T-cell (primary cell): ENCODE measurements at places on chromosomes 5 and 9.

- no peak for DNase-seq
Observed at GRCh38 chr9:10613419-10613818, 617 bp upstream of the PTPRD start.

DNA sequence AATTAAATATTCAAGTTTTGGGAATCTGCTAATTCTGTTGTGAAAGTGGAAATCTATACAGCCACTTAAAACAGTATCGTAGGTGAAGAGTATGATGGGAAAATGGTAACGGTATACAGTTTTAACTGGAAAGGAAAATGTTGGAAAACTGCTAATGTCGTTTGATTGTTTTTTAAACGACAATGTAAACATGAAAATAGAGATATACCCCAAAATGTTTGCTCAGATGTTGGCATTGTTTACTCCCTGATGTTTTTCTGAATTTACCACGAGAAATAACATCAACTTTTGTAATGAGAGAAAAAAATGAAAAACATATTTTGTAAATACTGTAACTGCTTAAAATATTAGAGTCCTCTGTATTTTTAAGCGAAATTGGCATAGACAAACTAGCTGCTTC lies 2.7 kb downstream of the MATR3 start:
- no peak for DNase-seq

GRCh38 chr9:109447329-109448076 lies 50.6 kb downstream of the PTPN3 start:
- no peak for DNase-seq

GRCh38 chr5:177471610-177472356 lies 1.7 kb downstream of the DBN1 start:
- peak; percentile 50 for DNase-seq

- DNase-seq, result no peak
Observed at GRCh38 chr9:31700252-31701045, 684.0 kb upstream of the ACO1 start.

DNA sequence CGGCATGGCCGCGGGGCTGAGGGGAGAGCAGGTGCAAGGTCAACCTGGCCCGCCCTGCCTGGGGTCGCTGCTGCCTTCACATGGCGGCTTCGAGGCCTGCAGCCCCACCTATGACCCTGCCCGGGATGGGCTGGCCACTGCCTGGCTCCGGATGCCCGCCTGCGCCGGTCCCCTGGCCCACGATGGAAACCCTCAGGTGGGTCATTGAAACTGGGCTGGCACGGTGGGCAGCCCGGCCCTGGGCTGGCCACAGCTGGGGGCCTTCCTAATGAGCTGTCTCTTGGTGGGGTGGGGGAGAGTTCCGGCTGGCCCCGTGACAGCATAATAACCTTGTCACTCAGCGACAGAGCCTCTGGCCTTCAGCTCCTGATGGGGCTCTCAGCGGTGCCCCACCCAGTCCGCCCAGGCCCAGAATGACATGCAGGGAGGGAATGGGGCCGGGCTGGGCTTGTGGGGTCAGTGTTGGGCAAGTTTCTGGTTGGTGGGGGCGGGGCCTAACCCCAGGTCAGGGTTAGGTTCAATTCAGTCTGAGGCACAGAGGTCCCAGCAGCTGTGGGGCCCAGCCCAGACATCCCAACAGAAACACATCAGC lies at the start of gene CCDC187:
Gene CCDC187 (minus strand): TSS at position 270 of the 592 bp plus-strand sequence. CDS start 264 bp downstream, at position 6.
- no peak for DNase-seq

- DNase-seq, result no peak
Observed at GRCh38 chr9:98864281-98865174, 57.1 kb downstream of the GALNT12 start.

- no peak for DNase-seq
Observed at GRCh38 chr5:11172484-11172883, 411.4 kb upstream of the DAP start.

- no peak for DNase-seq
Observed at GRCh38 chr9:92155221-92155620, 40.0 kb upstream of the SPTLC1 start.

DNA sequence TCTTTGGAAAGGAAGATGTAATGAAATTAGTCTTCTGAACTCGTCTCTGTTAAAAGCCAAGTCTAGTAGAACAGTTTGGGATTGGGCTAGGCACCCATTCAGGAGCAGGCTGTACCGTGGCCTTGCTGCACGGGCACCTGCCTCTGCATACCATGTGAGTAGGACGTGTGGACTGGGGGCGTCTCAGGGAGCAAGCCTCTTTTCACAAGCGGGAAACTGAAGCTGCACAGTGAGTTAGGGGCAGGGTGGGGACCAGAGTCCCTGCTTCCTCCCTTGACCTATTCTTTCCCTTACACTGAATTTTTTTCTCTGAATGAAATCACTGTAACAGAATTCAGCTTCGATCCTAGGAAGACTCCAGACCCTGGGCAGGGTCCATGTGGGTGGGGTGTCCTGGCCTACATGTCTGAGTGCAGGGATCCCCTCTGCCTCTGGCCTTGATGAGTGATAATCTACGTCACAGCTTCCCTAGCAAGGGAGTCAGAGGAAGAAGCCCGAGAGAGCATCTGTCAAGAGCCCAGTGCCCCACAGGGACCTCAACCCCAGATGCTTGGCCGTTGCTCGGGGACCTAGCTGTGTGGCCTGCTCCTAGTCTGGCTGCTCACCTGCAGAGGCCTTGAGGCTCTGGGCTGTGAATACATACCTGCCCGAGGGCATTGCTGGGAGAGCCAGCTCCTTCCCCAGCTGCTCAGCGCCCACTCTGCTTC lies 15.1 kb downstream of the PHF2 start:
- no peak for DNase-seq

DNA sequence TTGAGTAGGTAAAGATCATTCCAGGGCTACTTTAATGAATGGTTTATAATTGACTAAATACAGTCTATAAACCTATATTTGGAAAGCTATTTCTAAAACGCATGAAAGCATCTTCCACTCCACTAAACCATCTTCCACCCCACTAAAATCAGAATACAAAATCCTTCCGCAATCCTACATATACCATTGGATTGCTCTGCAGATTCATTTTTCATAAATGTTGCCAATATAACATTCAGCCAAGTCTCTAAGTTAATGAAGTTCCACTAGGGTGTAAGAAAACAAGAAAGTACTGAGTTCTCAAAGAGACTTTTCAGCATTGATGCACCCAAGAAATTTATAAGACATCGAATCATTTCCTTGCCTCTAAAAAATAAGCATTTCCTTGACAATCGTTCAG lies 4.7 kb downstream of the SLC24A2 start:
- no peak for DNase-seq

GRCh38 chr9:114895521-114895991 lies 34.8 kb downstream of the TNFSF8 start:
- no peak for DNase-seq

GRCh38 chr5:57841676-57842363 lies 359.2 kb upstream of the ACTBL2 start:
- DNase-seq, result no peak

DNA sequence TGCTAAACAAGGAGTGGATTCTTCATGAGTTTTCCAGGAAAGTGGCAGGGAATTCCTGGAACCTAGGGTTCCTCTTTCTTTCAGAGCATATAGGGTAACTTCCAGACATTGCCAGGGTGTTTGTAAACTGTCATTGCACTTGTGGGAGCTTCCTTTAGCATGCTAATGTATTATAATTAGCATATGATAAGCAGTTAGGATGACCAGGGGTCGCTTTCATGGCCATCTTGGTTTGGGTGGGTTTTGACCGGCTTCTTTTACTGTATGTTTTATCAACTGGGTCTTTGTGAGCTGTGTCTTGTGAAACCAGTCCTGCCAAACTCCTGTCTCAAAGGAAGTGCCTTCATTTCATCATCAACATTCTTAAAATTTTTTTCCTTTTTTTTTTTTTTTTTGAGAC lies 11.9 kb upstream of the MELK start:
- DNase-seq, result no peak

DNA sequence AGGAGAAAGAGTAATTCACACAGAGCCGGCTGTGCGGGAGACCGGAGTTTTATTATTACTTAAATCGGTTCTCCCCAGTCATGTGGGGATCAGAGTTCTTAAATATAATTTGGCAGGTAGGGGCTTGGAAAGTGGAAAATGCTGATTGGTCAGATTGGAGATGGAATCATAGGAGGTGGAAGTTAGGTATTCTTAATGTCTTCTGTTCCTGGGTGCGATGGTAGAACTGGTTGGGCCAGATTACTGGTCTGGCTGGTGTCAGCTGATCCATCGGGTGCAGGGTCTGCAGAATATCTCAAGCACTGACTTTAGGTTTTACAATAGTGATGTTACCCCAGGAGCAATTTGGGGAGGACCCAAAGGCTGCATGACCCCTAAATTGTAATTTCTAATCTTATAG lies 4.6 kb upstream of the CERCAM start:
- DNase-seq, result no peak

DNA sequence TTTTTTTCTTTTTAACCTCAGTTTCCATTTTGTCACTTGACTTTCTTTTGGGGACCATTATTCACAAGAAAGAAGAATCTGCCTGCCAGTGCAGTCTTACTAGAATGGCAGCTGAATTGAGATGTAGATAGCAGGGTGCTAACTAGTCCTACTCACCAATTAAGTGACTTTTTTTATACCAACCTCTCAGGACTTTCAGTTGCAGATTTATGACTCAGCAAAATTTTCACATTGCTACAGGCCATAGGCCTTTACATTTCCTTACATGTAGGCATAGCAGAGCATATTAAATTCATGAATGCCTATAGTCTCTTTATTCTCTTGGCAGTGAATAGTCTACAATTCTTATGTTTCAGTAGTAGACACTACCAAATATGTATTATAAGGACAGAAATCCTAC lies 54.0 kb upstream of the FKTN start:
- no peak for DNase-seq

DNA sequence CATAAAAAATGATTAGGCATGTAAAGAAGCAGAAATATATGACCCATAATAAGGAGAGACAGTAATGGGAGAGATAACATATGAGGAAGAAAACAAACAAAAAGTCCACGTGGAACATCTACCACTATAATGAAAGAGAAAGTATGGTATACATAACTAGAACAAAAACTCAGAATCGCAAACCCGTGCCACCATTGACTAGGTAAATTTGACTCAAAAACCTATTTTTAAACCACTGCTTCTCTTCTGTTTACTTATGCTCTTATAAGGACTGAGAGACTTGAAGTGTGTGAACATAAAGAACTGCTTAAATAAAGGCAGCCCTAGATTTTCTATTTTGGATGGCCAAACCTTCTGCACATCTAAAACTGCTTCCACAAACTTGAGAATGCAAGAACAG lies 330.7 kb downstream of the CAAP1 start:
- no peak for DNase-seq

GRCh38 chr5:90618071-90618470 lies 59.5 kb downstream of the ADGRV1 start:
- DNase-seq, result no peak

GRCh38 chr9:98147582-98147981 lies 28.6 kb upstream of the TRIM14 start:
- DNase-seq, result no peak

GRCh38 chr9:69090140-69090750 lies 54.7 kb downstream of the FXN start:
- no peak for DNase-seq

- DNase-seq, result no peak
Observed at GRCh38 chr5:126852091-126852571, 75.2 kb downstream of the LMNB1 start.

- no peak for DNase-seq
Observed at GRCh38 chr5:133397348-133397747, 215.0 kb downstream of the FSTL4 start.
